Activated naive CD8-positive, alpha-beta T cell treated with anti-CD3 and anti-CD28 coated beads, Interleukin-2, amount 10 ng/mL, durations not matched to agents 7 days and 5 days (primary cell): ENCODE measurements at places on chromosomes 6 and 20. TPM values are rescaled to one million over a fixed set of nuclear protein-coding genes. Genes with fewer than 3 reads are reported as not detected.
A peak's percentile ranks its signal among the peaks of the same experiment; 100 is the strongest.

Gene IPCEF1
- total RNA-seq: 46.4 TPM

GRCh38 chr20:7291323-7291943 lies 523.9 kb downstream of the BMP2 start:
- DNase-seq: no peak

DNA sequence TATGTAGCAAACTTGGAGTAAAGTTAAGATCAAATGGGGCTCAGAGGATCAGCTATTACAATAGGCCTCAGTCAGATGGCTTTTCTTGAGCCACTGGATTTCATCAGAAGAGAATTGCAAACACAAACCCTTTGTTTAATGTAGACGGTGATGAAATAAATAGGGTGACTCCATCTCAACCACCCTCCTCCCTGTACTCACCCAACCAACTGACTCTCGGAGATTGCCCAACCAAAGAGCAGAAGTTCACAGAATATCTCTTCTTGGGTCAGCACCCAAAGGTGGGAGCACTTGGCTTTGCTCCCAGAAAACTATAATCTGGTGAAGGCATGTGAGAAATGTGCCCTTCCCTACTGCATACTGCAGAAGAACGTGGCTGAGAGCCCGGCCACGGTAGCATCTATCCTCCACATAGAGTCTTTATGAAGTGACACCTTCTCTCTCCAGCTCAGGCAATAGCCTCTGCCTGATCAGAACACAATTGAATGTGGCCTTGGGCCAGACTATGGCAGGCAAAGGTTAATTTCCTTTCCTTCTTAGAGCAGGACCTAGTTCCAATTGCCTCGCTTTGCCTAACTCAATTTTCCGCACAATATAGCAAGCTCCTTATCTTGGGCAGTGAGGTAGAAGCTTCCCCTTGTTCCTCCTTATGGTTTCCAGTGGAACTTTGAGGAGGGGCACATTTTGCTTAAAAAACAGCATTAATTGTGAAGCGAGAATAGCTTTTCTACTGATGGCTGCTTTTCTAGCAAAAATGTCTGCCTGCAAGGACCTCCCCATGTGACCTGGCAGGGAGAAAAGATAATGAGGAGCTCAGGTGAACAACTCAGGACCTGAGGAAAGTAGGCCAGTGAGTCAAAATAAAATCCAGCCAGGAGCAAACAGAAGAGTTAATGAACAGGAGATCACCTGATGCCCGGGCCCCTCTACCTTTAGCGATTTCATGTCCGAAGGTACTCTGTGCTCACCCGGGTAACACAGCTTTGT lies 79.4 kb downstream of the GFOD1 start:
- no peak for DNase-seq

Gene SPEF1
- total RNA-seq: not detected

DNA sequence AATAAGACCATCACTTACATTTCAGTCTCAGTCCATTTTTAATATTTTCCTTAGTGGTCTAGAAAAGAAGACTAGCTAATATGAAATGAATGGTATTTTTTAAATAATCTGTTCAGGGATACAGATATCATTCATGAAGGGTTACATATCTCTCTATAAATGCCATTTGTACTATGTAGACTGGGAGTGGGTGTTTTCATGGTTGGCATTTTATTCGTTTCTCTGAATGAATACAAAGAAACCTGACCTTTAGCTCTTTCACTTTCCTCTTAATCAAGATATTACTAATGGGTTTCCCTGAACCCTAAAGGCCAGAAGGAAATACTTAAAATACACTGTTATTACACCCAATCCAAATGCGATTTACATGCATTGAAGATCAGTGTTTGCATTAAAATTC lies 788.9 kb downstream of the TBC1D32 start:
- no peak for DNase-seq

DNA sequence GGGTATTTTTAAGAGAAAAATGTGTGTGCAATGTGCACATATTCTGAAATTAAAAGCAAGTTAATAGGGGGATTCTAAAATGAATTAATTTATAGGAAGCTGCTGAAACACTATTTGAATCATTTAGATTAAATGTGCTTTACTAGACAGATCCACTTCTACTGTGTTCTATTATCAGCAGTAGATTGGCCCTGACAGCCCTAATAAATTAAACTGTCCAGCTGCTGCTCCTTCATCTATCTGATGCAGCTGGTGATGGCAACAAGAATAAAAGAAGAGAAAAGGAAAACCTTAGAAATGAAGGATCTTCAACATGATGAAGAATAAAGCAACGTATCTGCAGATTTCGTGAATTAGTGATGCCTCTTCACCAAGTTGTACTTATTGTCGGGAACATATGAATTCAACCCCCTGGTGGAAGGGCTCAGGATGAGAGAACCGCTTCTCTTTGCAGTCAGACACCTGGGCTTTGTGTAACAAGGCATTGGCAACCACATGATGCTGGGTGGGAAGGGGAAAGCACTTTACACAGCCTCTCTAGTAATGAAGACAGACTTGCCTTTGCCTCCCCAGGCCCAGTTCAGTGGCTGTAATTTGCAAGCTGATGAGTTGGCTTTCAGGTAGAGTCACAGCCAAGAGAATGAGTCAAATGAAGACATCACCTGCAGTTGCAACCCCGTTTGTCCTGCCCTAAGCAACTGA lies 94.4 kb downstream of the LAMP5 start:
- DNase-seq: no peak

DNA sequence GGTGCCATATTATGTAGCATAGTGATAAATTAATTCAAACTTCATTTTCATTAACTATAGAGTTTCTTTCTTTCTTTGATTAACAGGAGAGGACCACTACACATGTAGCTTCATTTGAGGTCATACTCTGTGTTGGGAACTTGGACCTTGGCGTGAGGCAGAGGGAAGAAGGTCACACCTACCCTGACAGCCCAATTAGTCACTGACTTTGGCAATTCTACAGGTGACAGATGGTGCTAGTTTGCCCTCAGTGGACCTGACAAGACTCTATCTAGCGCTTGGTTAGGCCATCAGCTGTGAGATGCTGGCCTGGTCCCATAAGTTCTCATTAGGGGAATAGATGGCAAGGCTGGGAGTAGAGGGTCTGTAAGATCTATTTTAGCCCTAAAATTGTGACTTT lies 14.2 kb downstream of the SLX4IP start:
- DNase-seq: no peak

- DNase-seq: no peak
Observed at GRCh38 chr6:149723771-149724417, 6.0 kb upstream of the LATS1 start.

DNA sequence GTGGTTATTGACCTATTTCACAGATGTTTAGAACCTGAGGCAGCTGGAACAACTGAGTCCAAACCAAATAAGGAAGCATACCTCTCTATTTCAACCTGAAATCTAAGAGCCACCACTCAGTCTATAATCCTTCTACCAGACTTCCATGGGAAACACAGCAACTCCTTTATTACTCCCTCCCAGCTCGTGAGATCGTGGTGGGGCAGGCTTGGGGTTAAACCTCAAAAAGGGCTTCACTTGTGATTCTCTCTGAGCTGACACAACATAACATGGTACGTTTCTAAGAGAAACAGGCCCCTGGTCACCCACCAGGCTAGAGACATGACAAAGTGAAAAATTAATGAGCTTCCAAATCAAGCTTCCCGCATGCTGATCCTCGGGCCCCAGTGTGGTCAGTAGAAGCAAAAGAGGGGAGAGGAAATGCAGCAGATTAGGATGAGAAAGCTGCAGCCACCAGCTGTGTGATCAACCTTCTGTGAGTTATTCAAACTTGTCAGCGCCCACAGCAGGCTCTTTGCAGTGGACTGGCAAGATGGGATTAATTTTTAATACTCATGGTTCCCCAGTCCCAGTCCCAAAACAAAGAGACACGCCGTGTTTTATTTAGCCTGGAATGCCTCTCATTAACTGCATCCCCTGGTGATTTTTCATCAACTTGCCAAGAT lies 9.3 kb downstream of the PKHD1 start:
- DNase-seq: no peak

DNA sequence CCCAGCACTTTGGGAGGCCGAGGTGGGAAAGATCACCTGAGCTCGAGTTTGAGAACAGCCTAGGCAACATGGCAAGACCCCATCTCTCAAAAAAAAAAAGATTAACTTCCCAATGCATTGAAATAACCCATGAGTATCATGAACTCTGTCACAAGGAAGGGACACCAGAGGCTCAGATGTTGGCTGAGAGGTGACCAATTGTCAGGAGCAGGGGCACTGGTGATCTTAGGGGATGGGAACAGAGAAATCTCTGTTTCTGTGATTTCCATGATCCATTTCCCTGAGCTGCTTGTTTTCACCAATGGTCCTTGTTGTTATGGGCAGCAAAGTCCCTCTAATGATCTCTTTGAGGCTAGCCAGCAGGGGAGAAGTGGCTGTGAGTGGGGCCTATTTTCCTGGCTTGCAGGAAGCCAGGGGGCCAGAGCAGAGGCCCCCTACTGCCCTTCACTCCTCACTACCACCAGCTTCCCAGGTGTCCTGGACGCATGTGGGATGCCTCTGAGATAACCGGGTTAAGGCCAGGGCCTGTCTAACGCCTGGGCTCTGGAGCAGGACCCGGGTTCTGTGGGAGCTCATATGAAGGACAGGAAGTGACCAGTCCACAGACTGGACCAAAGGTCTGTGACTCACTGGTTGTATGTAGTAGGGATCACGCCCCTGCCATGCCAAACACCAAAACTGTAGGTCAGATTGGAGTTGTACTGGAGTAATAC lies 54.4 kb downstream of the PCNA start:
- no peak for DNase-seq

Gene MACROD2
- total RNA-seq: not detected

GRCh38 chr6:2110504-2110903 lies 134.9 kb downstream of the GMDS start:
- DNase-seq: no peak

DNA sequence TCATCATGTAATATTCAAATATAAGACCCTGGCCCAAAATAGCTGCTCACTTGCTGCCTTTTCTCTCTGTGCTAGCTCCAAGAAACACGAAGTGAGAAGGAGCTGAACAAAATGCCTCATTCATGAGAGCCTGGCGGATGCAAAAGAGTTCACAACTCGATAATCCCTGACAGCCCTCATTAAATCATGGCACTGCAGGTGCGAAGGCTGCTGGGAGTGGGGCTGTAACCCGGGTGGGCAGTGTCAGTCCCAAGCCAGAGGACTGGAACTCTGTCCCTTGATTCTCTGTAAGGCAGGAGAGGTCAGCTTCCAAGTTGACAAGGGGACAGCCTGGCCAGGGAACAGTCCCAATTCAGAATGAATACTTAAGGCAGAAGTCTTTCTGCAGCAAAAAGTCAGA lies 318.5 kb downstream of the CDC5L start:
- no peak for DNase-seq

- no peak for DNase-seq
Observed at GRCh38 chr6:102662851-102663250, 1269.3 kb downstream of the GRIK2 start.

DNA sequence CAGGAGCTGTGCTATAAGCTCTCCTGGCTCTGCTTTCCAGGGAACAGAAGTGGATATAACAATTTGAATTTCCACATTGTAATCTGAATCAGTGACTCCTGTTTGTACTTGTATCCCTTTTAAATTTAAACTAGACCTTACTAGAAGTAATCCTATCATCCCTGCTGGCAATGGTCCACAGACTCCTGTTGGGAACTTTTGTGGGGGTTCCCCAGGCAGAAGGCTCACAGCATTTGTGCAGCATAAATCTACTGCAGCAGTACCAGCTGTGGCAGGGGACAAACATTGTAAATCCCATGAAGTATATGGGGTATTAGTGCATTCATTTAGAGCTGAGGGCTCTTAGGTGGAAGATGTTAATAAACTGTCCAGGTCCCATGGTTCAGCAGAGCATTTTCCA lies 12.0 kb upstream of the PDCD2 start:
- DNase-seq: no peak

DNA sequence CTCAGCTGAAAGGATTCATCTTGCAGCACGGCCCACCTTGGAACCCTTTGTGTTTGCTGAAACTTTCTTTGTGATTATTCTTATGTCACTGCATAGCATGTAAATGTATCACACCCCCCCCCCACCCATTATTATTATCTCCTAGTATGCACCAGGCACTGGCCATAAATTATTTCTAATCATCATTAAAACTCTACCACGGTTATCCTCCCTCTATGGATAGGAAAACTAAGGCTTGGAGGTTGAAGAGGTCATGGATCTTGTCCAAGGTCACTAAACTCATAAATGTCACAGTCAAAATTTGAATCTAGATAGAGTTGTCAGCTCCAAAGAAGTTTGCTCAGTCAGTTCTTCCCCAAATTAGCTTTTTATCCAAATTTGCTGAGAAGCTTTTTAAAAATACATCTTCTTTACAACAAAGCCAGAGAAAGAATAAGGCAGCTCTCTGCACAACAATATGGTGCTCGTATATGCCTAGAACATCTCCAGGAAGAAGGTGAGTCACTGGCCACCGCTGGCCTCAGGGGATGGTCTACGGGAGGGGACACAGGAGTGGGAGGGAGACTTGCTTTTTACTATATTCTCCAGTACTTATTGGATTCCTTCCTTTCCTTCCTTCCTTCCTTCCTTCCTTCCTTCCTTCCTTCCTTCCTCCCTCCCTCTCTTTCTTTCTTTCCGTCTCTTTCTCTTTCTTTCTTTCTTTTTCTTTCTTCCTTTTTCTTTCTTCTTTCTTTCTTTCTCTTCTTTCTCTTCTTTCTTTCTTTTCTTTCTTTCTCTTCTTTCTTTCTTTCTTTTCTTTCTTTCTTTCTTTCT lies 134.5 kb downstream of the VEGFA start:
- no peak for DNase-seq

GRCh38 chr6:53734473-53735299 lies 60.1 kb upstream of the LRRC1 start:
- peak; percentile 37 for DNase-seq

GRCh38 chr6:130922922-130923321 lies 95.7 kb downstream of the SMLR1 start:
- no peak for DNase-seq

Gene CEP85L
- total RNA-seq: 48.9 TPM

Gene NHSL1
- 0.14 TPM for total RNA-seq

- no peak for DNase-seq
Observed at GRCh38 chr6:108877046-108877751, 29.0 kb downstream of the ARMC2 start.

- DNase-seq: no peak
Observed at GRCh38 chr6:169503422-169504152, 198.2 kb downstream of the WDR27 start.

Gene GATA5
- not detected for total RNA-seq

DNA sequence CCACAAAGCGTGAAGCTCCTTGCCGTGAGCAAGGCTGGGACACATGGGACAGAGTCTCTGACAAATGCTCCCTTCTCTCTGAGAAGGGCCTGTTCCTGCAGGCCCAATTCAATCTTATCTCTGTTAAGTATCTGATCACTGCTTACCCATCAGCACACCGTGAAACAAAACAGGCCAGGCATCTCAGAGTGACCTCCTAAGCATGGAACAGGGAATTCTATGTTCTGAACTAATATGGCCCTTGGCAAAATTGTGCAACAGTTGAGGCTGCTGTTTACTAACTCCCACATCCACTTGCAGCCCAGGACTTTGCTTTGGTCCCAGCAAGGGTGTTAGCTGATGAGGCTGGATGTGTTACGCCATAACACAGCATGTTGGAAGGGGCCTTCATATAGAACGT lies 79.2 kb downstream of the GCLC start:
- no peak for DNase-seq

GRCh38 chr6:147586044-147586443 lies 77.6 kb downstream of the SAMD5 start:
- DNase-seq: no peak

GRCh38 chr6:134363323-134364039 lies 45.6 kb upstream of the SGK1 start:
- no peak for DNase-seq

Gene SLPI
- not detected for total RNA-seq

GRCh38 chr6:3811191-3811590 lies 38.0 kb upstream of the FAM50B start:
- DNase-seq: no peak

- DNase-seq: no peak
Observed at GRCh38 chr6:11065436-11066202, 21.5 kb upstream of the ELOVL2 start.
